ENCODE measurements at places on chromosomes 2 and 18.

GRCh38 chr2:122949523-122949922, 1075.6 kb upstream of the CNTNAP5 start:
- DNase-seq: no peak

DNA sequence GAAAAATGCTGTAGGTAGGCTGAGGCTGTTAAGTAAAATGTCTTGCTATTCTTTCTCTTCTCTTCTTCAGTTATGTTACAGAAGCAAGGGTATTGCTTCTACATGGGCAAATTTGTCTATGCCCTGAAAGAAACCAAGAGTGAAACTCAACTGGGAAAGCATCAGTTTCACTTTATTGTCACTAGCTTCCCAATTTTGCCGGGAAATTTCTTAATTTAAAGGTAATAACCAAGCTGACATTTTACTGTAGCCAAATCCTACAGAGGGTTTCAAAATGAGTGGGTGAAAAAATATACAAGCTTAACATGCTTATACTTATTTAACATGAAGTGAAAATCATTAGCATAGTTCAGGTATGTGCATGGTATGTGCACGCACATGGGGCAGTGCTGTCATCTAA, 3.2 kb downstream of the TANK start:
- no peak for DNase-seq

- no peak for DNase-seq
Observed at GRCh38 chr2:134973241-134974138, 54.9 kb downstream of the CCNT2 start.

GRCh38 chr18:21682371-21683051, 22.1 kb downstream of the ABHD3 start:
- peak; percentile 45 for DNase-seq

DNA sequence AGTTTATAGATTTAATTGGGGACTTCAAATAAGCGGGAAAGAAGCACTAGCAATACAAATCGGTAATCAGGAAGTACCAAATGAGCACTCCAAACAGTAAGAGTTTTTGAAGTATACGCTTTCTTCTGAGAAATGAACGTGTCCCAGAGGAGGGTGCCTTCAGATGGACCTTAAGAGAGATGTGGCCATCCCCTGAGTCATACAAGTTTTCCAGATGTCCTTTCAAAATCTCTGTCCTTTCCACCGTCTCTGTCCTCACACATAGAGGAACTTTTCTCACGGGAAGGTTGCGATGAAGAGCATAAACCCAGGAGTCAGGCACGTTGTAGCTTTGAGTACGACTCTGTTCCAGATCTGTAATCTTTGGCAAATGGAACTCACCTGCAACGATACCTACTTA, 1.7 kb upstream of the SMAD2 start:
- no peak for DNase-seq

- DNase-seq: no peak
Observed at GRCh38 chr2:46229134-46230063, 67.8 kb upstream of the EPAS1 start.

GRCh38 chr2:183123959-183124221, 353 bp upstream of the NUP35 start:
- peak; percentile 0 for DNase-seq

DNA sequence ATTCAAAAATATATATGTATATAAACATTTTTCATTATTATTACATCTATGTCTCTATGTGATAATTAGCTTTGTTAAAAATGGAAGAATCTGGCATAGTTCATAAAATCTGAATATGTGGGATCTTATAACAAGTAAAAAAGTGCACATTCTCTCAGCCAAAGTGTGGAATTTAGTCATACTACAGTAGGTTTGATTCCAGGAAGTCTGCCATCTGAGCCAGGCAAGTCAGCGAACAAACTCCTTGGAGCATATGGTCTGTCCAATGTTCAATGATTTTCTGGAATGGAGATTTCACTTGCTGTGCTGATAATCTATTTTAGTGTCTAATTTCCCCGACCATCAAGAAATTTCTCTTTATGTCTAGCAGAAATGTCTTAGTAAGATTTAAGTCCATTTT, 1033.2 kb upstream of the NXPH2 start:
- no peak for DNase-seq

GRCh38 chr2:75180476-75180875, 18.8 kb downstream of the TACR1 start:
- no peak for DNase-seq

DNA sequence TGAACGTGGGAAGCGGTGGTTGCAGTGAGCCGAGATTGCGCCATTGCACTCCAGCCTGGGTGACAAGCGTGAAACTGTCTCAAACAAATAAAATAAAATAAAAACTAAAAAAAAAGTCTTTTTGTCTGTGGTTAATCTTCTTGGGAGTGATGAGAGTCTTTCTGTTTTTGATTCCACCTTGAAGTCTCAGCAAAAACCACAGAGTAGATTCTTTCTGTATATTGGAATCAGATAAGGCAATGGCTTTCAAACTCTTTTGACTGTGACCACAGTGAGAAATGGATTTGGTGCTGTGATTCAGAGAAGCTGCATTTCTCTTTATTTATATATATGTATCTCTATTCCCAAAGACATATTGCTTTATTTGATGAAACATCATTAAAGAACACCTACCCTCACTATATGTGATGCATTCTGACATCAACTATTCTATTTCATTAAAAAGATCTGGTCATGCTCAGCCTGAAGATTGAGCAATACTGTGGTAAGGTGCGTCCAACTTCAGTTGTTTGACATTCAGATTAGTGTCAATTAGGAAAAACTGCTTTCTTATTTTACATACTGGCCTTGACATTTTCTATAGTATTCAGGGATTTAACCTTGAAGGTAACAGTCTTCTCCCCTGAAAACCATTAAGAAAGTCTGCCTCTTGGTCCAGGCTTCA, 15.6 kb downstream of the HRH4 start:
- DNase-seq: no peak

GRCh38 chr2:20430461-20431300, 16.2 kb upstream of the RHOB start:
- no peak for DNase-seq

GRCh38 chr2:131426727-131427126, 49.2 kb upstream of the TUBA3D start:
- DNase-seq: no peak

DNA sequence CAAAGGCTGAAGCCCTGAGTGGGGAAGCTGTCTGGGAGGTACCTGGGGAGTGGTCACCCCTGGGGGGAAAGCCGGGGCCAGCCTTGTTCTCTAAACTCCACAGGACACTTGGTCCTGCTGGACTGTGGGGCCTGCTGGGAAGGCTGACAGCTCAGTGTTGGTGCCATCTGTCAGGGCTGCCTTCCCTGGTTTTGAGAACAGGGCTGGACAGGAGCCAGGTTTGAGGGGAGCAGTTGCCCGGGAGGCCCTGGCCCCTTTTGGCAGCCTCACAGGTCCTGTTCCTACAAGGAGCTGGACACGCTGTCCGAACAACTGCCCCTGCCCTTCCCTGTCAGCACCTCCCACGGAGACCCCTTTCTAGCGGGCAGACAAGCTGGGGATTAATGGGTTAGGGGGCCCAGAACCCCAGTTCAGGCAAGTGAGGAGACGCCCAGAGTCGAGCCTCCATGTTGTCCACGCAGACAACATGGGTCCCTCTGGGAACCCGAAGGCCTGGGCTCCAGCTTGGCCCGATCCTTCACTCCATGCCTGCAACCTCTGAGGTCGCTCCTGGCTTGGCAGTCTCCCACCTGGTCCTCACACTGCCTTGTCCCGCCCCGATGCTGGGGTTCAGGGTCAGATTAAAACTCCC, 40.8 kb downstream of the ATOH8 start:
- no peak for DNase-seq

DNA sequence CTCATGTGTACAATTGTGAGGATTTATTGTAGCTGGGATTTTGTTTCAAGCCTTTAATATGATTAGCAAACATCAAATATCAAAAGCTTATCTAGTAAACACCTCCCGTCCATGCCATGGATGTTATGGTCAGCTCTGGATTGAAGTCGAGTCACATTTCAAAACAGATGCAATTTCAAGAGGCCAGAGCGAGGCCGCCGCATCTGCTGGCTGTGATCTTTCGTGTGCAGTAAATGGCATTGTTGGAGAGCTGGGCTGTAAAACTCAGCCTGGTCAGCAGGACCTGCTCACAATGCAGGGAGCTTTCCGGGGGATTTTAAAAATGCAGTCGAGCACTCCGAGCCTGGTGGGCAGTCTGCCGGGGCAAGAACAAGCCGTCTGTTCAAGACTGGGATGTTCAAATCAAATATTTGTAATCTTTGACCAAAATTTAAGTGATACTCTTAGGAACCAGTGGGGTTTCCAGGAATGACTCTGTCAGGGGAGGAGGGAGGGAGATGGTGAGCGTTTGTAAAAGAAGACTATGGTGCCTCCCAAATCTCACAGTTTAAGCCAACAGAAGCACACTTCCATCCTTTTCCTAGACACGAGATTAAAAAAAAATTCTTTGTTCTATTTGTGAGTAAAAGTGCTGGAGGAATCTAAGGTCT, 97.6 kb downstream of the MYCN start:
- DNase-seq: no peak

DNA sequence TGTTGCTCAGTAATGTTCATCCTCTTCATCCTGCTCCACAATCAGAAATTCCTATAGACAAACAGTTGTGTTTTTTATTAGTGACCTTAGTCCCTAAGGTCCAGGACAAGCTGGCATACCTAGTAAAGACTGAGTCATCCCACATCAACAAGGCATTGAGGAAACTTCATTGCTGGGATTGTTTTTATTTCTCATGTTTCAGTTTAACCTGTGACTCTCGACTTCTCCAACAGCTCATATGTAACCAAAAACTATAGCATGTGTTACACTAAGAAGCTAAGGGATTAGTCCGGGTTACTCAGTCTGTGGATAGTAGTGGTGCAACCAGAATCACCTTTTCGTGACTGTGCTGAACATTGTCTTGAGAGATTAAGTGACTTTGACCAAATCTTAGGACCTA, 292.1 kb downstream of the RDH14 start:
- DNase-seq: no peak

GRCh38 chr2:239461291-239462190, 60.7 kb upstream of the HDAC4 start:
- DNase-seq: no peak
